BJ (cell line): ENCODE measurements at places on chromosomes 11 and 22. TPM values are rescaled to one million over a fixed set of nuclear protein-coding genes. Genes with fewer than 3 reads are reported as not detected.

The SLC3A2 gene
- polyA plus RNA-seq, result 394 and 535 TPM in 2 replicates

The CHORDC1 gene
- polyA plus RNA-seq, result 14.3 and 21.1 TPM in 2 replicates

The MYRF gene
- polyA plus RNA-seq, result 0.33 and 0.45 TPM in 2 replicates

GRCh38 chr11:121024989-121025388, 1.1 kb downstream of the TBCEL start:
- no peak for DNase-seq

DNA sequence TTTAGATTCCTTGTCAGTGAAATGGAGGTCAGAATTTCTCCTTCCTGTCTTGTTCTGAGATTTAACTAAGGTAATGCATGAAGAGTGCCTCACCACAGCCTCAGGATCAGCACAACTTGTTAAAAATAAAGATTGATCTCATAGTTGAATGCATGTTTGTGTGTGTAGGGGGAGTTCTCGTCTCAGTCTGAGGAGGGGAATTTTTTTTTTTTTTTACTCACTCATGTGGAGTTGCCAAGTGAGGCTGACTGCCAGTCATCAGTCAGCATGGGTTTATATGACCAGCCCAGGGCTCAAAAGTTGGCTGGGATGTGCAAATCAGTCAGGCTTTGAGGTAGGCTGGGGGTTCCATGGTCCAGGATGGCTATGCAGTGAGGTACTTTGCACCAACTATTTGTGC, 113.2 kb downstream of the FANCF start:
- no peak for DNase-seq

GRCh38 chr22:39384750-39385480, 14.7 kb upstream of the TAB1 start:
- DNase-seq, result no peak

- no peak for DNase-seq
These were observed 2.1 kb upstream of the BATF2 start for GRCh38 chr11:64998690-64999431.

DNA sequence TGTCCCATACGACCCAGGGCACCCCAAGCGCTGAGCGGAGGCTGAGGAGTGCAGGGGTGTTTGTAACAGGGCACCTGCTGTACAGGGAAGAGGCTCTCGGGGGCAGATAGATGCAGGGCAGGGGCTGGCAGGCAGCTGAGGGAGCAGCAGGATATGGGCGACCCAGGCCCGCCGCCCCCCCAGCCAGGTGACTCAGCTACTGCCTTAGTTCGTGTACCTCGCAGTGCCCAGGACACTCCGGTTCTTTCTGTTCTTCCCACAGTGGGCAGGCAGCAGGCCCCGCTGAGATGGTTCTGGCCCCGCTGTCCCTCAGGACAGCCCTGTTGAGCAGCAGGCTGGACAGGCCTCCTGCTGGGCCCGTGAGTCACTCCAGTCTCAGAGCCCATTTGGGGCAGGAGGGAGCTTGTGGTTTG, 16.2 kb downstream of the PHLDA2 start:
- DNase-seq, result no peak

DNA sequence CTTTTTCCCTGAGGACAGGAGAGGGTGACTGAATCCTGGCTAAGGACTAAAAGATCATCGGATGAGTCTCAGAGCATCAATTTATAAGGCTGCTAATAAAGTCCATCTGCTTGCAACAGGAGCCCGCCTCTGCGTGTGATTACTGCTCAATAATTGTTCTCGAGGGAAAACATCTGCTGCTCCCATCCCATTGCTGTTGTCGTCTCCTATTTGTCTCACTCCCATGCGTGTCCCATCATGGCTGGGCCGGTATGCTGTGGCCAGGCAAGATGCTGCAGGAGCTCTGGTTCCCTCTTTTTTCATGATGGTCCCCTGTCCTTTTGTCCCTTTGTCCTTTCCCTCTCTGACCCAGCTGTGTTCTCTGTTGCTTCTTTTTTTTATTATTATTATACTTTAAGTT, 121.2 kb downstream of the SPATA19 start:
- DNase-seq, result no peak

- no peak for DNase-seq
These were observed 1.8 kb downstream of the FLI1 start for GRCh38 chr11:128695539-128696221.

DNA sequence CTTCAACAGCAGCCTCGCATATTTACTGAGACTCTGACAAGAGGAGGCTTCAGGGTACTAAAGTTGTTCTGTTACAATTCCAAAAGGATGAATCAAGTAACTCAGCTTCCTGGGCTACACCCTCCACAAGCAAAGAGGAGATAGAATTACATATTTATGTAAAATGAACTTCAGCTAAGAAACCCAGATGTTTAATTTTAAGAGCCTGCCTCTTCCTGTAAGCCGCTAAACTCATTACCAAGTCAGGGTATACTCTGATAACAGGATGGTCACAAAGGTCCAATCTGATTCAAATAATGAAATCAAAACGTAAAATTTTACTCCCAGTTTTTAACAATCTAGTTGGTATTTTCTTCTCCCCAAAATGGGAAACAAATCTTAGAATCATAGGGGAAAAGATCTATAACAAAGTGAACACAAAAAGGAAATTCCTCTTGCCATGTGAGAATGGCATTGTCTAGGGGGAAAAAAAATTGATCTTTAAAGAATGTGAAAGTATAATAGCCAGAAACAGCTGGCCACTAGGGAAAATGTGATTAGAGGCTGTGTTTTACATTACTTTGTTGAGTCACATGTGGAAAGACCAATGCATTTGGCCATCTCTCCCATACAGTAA, 30.9 kb downstream of the CHEK2 start:
- peak; percentile 68 for DNase-seq

GRCh38 chr11:107271425-107271824, 186.2 kb downstream of the CWF19L2 start:
- DNase-seq, result no peak

DNA sequence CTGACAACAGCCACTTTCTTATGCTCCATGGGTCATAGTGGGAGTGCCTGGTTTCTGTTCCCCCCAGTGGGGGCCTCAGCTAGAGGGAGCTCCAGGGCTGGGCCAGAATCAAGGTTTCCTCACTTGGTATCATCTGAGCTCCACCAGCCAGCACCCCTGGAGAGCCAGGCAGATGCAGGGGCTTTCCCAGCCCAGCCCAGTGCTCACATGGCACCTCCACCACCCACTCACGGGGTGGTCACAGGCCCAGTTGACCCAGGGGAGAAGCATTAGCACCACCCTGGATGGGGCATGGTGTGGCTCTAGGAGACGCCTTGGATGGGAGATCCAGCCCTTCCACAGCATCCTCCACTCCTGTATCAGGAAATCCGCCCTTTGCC, 24.1 kb upstream of the WNT7B start:
- DNase-seq, result no peak

DNA sequence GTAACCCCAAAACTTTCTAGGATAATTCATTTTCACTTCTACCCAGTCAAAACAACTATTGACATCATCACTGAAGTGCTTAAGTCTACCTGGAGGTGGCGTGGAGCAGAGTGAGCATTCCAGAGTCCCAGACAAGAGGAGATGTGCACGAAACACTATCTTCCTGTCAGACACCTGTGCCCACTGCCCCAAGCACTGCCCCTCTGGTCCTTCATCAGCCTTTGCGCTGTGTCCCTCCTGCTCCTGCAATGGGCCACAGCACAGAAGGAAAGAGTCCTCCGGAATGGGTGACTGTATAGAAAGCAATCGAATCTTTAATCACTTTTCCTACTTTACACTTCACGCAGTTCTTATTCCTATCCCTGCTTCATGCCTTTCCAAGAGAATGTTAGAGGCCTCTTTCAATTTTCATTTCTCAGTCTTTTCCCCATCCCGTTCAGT, 512 bp upstream of the GRIA4 start:
- DNase-seq, result no peak

DNA sequence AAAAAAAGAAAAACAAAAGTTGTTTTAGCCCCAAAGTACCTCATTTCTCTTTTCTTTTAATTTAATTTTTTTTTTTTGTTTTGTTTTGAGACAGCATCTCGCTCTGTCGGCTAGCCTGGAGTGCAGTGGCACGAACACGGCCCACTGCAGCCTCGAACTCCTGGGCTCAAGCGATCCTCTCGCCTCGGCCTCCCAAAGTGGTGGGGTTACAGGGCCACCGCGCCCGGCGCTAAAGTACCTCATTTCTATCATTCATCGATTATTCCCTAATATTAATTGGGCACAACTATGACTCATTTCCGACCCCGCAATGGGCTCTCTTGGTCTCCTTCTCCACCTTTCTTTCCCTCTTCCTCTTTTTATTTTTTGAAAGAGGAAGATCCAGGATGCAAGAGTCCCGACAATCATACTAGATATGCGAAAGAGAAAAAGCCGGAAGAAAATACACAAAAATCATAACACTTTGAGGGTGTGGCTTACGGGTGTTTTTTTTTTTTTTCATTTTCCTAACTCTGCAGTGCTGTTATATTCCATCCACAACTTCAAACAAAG, 475 bp upstream of the AIP start:
- no peak for DNase-seq

GRCh38 chr11:11718511-11718910, 96.7 kb upstream of the GALNT18 start:
- no peak for DNase-seq

DNA sequence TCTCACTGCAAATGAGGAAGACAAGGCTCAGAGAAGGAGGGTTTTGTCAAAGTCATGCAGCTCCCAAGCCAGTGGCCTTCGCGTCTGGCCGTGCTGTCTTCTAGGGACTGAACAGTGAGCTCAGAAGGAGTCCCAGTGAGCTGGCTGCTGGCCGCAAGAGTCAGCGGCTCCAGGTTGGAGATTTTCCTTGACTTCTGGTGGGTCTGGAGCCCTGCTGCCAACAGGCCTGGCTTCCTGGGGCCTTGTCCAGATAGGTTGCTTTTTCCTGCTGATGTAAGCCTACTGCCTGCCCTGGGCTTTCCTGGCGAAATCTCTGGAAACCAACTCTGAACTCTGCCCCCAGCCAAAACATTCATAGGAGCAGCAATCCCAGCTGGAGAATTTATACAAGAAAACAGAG, 272.7 kb upstream of the CADM1 start:
- DNase-seq, result no peak

DNA sequence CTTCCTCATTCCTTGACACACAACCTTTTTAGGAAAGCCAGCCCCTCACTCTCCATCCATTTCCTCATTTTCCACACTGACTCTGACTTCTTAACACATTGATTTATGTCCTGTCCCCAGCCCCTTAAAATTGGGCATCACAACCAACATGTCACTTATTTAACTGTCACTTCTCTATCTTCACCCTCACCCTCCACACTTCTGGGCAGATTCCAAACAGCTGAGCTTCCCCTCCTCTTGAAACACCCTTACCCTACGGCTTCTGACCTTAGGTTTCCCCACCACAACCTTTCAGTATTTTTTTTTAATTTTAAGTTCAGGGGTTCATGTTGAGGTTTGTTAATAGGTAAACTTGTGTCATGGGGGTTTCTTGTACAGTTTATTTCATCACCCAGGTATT, 696.3 kb downstream of the DLG2 start:
- DNase-seq, result no peak

DNA sequence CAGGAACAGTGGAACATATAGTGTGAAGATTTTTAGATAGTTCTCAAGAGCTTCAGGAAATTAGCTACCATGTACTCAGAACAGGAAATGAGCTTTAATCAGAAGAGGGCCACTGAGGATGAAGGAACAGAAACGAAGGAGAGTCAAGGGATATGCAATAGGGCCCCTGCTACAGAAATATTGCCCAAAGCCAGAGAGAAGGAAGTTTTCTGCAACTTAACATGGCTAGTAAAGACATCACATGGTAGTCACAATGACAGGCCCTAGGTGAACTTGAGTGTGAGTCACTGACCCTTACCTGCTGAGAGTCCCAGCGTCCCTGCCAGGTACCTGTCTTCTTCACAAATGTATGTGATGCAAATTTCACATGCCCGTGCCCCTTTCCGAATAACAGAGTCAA, 25.2 kb upstream of the CARD16 start:
- DNase-seq, result no peak

DNA sequence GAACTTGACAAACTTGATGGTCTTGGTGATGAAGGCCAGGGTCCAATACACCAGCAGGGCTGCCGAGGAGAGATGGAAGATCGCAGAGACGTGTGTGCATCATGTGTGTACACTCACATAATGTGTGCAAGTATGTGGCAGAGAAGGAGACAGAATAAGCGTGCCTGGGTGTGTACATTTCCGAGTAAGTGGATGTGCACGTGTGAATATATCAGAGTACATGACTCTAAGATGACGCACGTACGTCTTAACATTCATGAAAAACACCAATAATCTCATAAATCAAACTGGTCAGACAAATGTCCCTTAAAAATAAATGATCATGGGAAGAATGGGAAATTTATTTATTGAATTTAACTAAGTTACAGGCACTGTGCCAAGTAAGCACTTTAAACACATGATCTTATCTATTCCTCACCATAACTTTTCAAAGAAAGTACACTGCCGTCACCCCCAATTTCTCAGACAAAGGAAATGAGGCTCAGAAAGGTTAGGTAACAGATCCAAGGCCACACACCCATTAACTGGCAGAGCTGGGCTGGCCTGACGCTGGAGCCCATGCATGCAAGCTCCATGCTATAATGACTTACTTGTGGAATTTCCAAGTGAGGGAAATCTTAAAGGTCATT, 13.0 kb downstream of the ABCC8 start:
- DNase-seq, result no peak

- DNase-seq, result no peak
These were observed 432 bp upstream of the GRK2 start for GRCh38 chr11:67265633-67266448.

DNA sequence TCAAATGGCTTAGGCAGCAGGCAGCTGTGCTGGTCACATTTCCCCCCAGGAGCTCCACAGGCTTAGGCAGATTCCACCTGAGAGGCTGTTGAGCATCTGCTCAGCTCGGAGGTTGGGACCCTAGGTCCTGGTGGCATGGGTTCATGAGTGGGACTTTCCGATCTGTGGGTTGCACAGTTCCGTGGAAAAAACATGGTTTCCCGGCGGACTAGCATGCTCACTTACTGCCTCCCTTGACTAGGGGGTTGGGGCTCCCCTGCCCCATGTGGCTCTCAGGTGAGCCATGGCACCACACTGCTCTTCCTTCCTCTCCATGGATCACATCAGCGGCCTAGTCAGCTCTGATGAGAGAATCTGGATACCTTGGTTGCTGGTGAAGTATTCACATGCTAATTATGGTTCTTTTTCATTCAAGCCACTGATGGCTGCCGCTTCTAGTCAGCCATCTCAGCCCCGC, 685.1 kb downstream of the METTL15 start:
- no peak for DNase-seq

GRCh38 chr11:104433751-104434150, 269.8 kb upstream of the PDGFD start:
- no peak for DNase-seq

GRCh38 chr11:120024586-120024985, 113.3 kb downstream of the TRIM29 start:
- DNase-seq, result no peak

DNA sequence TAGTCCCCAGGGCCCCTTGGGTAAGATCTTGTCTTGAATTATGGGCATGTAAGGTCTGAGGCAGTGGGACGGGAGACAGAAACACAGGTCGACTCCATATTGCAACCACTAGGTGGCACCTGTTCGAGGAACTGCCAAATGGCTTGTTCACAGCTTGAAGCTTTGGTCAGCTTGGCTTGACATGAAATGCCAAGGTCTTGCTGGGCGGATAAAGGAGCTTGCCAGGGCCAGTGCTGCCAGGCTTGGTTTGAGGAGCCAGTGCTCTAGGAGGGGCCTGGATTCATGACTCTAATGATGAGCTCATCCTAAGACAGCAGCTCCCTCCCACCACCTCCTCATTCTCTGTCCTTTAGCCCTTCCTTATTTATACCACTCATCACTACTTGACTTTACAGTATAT, 11.9 kb upstream of the NRIP3 start:
- DNase-seq, result no peak

- DNase-seq, result no peak
These were observed 4.8 kb upstream of the CKAP5 start for GRCh38 chr11:46850829-46851380.

GRCh38 chr11:33787076-33787475, 12.8 kb upstream of the FBXO3 start:
- no peak for DNase-seq
